ENCODE measurements at places on chromosomes 4 and X. TPM values are rescaled to one million over a fixed set of nuclear protein-coding genes. Genes with fewer than 3 reads are reported as not detected.

DNA sequence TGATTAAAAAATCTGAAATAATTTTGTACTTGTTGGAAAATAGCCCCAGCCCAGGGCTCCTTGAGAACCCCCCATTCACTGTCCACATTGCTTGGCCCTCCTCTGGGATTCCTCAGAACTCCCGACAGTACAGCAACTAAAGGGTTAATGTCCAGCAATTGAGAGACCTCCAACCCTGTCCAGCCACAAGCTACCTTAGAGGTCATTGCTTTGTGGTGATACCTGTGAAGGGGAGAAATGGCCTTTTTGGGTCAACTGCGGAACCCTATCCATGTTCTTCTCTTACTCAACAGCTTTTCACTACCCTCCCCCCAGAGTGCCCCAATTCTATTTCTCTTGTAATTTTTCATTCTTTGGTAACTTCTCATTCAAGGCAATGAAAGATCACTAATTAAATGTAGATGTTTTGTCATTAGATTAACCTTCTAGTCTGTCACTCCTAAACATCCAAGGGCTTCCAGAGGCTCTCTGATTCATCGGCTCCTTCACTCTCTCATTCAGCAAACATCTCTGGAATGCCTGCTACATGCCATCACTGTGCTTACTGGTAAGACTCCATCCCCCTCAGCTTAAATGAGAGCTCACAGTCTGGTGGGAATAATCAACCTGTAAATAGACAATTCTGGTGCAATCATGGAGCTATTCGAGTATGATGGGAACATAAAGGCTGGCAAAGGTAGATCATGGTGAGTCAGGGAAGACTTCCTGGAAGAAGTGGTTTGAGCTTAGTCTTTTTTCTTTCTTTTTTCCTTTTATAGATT is 241.4 kb upstream of the PGRMC2 start:
- H3K27me3 ChIP-seq: no peaks in the 10 kb centered on the region
- no peaks in the 10 kb centered on the region for H3K36me3 ChIP-seq
- no peak for DNase-seq
- no peak overlapping the region for H3K4me3 ChIP-seq

DNA sequence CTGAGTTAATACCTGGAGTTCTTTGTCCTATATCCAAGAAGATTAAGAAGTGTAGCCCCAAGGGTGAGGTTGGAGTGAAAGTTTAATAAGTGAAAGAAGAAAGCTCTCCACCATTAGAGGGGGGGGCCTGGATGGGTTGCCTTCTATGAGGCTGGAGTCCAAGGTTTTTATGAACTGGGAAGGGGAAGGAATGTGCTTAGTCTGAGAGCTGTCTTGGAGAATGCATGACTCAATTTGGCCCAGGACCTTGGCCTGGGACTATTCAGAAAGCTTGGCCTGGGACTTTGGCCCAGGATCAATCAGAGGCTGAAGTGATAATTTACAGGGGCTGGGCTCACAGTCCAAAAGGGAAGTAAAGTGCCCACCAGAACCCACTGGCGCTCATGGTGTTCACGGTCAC is 1049.0 kb upstream of the GRIA3 start:
- no peak for DNase-seq
- no peak overlapping the region for H3K4me3 ChIP-seq
- H3K36me3 ChIP-seq: no peaks in the 10 kb centered on the region

- H3K27ac ChIP-seq: no peak overlapping the region
- H3K27me3 ChIP-seq: no peaks in the 10 kb centered on the region
- no peak for DNase-seq
- peaks cover 10% of the 10 kb centered on the region for H3K4me1 ChIP-seq
- no peak overlapping the region for H3K4me3 ChIP-seq
These were observed 130.6 kb upstream of the ATP6AP2 start for GRCh38 chrX:40449956-40450706.

TLR2 gene
- total RNA-seq: 20.4 TPM

GYPB gene
- not detected for total RNA-seq

EXOC1L gene
- total RNA-seq: not detected

CENPVL1 gene
- not detected for total RNA-seq
